Naive B cell (primary cell): ENCODE measurements at places on chromosomes 7 and 10.

GRCh38 chr7:1946773-1947450, 276.8 kb downstream of the ELFN1 start:
- no peak for DNase-seq

GRCh38 chr10:110492069-110492822, 5.5 kb upstream of the DUSP5 start:
- DNase-seq, result peak; percentile 36

DNA sequence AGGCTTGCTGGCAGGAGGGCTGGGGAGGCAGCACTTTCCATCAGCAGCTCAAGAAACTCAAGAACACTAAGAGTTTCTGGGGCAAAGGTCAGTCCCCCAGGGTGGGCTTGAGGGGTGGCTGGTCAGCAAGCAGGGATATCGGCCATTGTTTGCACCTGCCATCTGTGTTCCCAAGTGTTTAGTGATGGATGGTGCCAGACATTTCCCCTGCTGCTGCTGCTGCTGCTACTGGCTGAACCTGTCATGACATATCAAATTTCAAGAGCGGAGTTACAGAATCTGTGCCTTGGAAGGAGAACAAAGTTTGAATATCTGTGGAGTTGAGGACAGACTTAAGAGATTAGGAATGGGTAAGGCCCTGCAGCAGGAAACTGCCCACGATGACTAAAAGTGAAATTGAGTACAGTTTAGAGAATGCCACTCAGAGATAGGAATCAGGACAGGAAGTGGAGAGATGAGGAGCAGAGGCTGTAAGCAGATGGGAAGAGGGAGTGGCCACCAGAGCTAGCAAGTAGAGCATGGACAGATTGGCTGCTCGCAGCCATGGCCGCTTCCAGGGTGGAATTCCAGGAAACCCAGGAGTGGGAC, 39.2 kb upstream of the PPP1R3C start:
- DNase-seq, result no peak

DNA sequence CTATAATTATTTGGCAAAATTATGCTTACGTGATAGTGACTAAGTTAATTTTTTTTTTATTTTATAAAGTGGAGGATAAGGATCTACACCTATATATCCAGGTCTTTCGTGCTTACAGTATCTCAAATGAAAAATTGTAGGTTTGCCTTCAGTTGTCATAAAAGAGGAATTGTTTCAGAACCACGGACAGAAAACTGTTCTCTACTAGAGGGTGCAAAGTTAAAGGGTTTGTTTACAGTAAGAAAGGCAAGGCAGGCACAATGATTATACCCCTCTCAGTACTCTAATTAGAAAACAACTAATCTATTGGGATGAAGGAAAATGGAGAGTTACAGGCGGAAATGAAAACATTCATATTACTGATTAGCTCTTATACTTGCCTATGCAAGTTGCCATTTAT, 1.5 kb downstream of the PCLO start:
- DNase-seq, result no peak

DNA sequence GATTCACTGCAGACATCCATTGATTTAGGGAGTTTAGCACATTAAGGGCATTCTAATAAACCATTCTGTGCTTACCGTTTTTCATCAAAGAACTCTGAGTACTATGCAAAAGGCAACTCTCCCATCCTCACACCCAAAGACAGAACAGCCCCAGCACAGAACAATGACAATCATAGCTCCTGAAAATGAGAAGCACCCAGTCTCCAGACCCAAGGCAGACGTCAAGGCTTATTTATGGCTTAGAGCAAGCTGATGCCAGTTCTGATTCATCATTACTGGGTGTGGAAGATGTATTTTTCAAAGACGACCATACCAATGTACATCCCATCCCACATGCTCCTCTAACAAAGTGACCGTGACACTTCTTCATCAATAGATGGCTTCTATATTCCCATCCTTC, 67.6 kb downstream of the OSBPL3 start:
- DNase-seq, result no peak

- no peak for DNase-seq
Measured at GRCh38 chr10:128689667-128690066, 563.4 kb upstream of the MKI67 start.

GRCh38 chr10:113480851-113481502, 71.9 kb upstream of the HABP2 start:
- no peak for DNase-seq

- DNase-seq, result no peak
Measured at GRCh38 chr10:92809840-92810239, 38.5 kb upstream of the EXOC6 start.

DNA sequence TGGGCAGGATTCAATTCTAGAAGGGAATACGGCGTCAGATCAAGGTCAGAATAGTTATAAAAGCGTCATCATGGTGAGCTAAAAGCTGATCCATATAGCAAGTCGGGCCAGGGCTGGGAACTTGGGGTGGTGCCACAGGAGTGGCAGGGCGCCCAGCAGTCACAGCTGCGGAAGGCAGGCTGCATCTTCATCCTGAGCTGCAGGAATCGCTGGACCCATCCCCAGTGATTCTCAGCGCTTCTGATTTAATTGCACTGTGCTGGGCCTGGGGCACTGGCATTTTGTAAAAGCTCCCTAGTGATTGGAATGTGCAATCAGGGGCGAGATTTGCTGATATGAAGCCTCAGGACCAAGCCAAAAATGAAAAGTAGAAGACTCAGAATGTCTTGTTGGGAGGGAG, 135.3 kb downstream of the CTTNBP2 start:
- DNase-seq, result no peak

DNA sequence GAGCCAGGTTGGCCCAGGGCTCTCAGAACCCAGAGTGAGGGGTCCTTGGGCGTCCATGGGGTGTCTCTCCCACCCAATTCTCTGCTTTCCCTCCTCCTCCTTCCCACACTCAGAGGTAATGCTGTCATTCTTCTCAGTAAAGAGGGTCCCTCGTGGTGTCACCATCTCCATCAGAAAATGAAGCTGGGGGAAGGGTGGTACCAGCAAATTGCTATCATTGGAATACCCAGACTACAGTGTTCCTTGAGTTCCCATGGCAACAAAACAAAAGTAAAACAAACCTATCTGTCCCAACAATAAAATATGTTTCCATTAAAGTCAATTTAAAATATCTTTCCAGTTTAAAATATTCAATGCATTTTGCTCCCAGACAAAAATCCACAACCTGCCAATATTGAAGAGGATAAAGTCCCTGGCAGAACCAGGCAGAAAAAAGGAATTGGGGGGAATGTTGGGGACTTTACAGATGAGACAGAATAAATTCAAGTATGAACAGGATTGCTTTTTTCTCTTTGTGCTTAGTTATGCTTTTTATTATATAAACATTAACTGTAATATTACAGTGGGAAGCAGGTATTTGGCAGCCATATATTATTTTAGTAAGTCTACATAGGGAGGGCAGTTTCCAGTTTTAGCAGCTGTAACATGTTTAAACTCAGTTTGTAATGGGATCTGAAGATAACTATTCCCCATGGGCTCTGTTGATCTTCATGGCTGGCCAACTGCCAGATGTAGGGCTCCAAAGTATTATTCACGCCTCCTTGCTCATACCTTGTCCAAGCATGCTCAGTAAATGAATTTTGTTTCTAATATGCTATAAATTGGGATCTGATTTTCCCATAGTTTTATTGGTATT, 182.1 kb downstream of the ARID5B start:
- no peak for DNase-seq

- no peak for DNase-seq
Measured at GRCh38 chr10:60930237-60930636, 13.7 kb downstream of the RHOBTB1 start.

DNA sequence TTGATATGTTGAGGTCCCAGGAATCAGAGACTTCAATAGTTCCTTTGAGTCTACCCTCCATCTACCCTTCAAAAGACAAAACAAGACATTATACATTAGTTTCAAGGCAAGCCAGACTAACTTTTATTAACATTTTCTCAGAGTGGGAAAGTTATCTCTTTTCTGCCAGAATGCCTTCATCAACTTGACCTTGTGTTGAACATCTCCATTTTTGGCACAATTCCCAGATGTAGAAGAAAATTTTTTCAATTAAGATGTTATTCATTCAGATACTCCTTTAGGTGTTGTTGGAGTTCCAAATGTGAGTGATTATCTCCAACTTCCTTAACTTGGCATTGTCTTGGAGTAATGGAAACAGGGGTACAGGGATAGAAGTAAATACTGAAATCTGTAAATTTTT, 59.1 kb downstream of the NRF1 start:
- no peak for DNase-seq

- no peak for DNase-seq
Measured at GRCh38 chr10:52353960-52354394, 39.9 kb downstream of the DKK1 start.

GRCh38 chr10:132841615-132841975, 55.6 kb upstream of the NKX6-2 start:
- DNase-seq, result no peak

DNA sequence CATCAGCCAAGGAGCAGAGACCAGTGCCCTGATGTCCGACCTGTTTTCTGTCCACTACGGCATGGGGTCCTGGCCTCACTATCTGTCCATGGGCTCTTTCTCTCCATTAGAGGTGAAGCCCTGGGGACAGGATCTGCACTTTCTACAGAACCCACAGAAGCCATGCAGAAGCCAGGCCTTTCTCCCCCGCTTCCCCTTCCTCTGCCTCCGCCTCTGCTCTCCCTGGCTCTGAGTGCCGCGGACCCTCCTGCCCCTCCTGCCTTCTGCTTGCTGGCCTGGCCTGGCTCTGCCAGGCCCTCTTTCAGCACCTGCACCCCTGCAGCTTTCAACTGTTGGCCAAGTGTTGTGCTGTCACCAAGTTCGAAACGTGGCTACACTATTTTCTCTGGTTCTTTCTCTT, 439.8 kb upstream of the ZMIZ1 start:
- no peak for DNase-seq

GRCh38 chr10:111298031-111298430, 221.2 kb downstream of the ADRA2A start:
- DNase-seq, result no peak

GRCh38 chr7:29564496-29565223, 1.0 kb downstream of the PRR15 start:
- DNase-seq, result no peak

DNA sequence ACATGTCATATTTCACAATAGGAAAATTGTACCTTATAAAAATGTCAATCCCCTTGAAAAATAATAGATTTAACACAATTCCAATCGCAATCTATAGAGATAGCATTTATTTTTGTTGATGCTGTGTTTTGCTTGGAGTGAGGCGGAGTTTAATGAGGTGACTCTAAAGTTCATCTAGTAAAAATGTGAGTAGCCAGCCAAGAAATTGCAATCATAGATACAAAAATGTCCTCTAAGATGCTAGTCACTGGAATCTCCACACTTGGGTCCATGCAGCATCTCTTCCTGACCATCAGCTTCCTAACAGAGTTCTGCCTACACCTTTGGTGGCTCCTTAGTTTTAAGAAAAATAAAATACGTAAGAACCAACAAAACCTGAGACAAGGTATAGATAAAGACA, 44.9 kb downstream of the GLI3 start:
- DNase-seq, result no peak

DNA sequence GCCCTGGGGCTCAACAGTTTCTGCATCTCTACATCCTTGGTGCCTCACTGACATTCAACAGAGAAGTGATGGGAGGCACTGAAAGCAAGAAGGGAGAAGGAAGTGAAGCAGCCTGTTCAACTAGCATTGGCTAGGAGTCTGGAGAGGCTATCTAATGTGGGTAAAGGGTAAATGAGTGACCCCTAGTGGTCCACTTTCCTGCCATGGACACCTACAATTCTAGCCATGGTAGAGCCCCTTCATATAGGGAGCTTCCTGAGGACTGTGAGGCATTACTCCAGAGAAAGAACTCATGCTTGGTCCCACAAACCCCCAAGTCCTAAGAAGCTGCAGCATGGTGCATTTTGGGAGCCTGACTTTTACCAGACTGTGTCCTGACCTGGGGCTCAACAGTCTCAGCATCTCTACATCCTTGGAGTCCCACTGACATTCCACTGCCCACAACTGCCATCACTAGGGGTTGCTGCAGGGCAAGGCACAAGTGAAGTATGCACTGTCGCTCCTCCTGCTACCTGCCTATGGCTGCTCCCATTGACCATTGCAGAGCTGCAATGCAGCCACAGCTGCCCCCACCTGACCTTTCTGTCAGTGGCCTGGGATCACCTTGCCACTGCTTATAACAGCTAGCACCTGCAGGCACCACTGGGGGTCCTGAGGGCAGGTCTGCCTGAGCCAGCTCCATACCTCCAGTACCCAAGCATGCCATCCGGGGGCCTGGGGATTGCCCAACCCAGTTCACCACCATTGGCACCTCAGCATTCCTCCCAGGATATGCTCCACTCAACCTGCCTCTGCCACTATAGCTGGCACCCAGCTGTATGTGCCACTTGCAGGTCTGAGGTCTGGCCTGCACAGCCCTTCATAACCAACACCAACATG, 44.1 kb upstream of the CDK6 start:
- DNase-seq, result no peak

DNA sequence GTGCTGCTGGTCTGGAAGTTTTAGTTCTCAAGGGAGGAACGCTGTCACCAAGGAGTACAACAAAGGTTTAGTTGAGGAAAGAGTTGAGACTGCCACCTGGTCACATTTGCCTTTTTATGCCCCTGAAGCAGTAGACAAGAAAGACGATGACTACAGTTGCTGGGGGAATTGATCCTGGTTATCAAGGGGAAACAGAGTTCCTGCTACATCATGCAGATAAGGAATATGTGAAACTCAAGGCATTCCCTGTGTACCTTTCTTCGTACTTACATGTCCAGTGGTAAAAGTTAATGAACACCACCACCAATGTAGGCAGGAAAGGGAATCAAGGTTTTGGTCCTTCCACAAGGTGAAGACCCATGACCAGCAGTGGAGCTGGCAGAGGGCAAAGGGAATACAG, 31.8 kb downstream of the SLC35B4 start:
- DNase-seq, result no peak

GRCh38 chr7:88105231-88105630, 114.6 kb downstream of the SRI start:
- no peak for DNase-seq

DNA sequence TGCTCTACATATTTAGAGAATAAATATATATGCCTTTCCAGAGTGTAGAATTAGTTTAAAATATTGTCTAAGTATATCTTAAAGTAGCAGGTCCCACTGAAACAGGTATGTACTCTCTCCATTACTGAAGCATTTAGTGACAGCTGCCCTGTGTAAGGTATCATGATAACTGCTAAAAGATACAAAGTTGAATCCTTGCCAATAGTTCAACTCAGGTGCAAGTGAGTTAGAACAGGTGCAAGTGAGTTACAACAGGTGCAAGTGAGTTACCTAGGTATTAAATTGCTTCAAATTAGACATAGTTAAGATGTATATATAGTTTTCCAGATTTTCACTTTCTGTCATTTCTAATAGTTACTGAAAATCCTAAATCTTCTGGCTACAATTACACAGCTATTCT, 119.1 kb downstream of the CNOT4 start:
- DNase-seq, result no peak

DNA sequence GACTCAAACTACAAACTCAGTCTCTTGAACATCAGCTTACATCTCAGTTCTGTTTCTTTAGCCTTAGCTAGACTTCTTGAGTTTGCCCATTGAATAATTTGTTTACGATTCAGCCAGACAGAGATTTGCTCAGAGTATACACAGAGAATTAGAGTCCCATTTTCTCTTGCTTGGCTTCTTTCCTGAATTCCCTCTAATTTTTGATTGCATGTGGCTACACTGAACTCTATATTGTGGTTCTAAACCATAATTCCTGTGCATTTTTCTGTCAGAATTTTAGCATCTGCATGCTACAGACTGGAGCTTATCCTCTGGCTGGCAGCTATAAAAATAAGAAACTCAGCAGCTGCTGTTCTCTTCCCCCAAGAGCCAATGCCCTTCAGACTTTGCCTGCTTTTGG, 354.9 kb downstream of the MDFIC start:
- DNase-seq, result no peak
